GM12864 (cell line): ENCODE measurements at places on chromosomes 2 and 18.

GRCh38 chr18:7939521-7939920 lies 372.4 kb downstream of the PTPRM start:
- no peak for DNase-seq

DNA sequence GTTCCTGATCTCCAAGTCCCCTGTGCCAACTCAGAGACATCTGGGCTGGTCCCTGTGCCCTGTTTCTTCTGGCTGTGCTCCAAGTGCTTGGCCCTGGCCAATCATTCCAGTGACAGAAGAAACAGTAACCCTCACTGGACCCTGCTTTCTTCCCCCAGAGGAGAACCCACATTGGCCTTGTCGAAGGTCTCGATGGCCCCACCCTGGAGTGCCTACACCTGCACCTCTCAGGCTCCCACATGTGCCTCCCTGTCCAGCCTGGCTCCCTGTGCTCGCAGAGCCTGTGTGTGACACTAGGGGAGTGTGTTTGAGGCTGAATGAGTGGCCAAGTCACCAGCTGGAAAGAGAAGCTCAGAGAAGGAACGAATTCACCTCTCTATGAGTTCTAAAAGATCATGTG lies 5.9 kb upstream of the MAL start:
- DNase-seq: no peak

- no peak for DNase-seq
Measured at GRCh38 chr2:220981926-220982325, 590.2 kb downstream of the EPHA4 start.

GRCh38 chr2:142892715-142893114 lies 15.3 kb downstream of the KYNU start:
- peak; percentile 85 for DNase-seq

- DNase-seq: no peak
Measured at GRCh38 chr2:182887753-182888415, 21.4 kb upstream of the FRZB start.

GRCh38 chr2:191280290-191280689 lies 35.1 kb downstream of the MYO1B start:
- no peak for DNase-seq

DNA sequence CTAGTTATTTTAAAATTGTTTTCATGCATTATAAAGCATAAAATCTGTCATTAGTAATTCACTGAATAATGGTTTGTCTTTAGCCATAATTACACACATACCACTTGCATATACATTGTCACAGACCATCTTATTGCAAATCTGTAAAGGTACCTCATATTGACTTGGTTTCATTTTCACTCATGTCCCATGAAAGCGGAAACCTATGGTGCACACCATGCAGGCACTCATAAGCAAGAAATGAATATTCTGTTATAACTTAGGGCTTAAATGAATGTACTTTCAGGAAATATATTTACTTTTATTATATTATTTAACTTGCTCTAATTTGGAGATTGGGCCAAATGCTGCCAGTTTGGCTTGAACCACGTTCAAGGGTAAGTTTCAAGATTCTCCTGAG lies 29.2 kb upstream of the STK17B start:
- peak; percentile 78 for DNase-seq

DNA sequence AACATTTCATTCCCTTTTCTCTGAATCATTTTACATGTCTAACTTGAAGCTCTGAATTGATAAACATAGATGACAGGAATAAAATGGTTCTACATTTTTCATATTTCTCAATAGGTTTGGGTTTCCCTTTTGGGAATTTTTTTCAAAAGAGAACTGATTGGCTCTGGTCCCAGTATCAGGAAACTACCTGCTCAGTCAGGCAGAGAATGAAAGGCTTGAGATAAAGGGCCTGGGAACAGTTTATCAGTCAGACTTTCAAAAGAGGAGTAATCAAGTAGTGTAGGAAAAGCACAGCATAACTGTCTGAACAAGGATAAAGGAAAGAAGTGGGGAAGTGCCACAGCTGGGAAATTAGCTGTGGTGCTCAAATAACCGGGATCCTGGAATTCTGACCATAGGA lies 28.3 kb upstream of the CCL20 start:
- DNase-seq: no peak

DNA sequence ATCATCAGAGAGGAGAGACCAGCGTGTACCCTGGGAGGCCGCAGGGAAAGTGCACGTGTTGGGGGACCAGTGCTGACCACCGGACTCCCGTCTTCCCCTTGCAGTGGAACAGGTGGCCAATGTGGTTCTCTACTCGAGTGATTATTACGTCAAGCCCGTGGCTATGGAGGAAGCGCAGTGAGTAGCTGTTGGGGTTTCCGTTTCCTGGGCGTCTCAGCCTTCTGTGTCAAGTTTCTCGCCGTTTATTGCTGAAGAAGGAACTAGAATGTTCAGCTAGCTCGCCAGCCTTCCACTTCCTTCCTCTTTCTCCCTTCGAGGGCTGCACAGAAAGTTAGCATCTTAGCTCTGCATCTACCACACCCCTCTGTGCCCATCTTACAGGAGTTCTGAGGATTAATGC lies 22.8 kb upstream of the DGKD start:
- DNase-seq: peak; percentile 90

DNA sequence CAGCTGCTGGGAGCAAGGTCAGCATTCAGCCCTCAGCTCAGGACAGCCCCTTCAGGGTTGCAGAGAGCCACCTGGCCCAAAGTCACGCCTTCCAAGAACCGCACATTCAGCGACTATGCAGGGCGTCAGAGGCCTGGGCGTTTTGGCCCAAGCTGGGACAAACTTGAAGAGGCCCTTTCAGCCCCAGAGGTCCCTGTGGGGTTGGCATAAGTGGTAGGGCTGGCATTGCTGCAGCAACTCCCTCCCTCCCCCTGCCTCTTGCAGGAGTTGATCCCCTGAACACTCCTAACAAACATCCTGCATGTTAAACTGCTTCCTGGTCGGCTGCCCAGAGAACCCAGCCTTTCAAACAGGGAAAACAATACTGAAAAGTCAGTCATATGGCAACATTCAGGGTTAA lies 192.9 kb upstream of the SMAD2 start:
- no peak for DNase-seq

DNA sequence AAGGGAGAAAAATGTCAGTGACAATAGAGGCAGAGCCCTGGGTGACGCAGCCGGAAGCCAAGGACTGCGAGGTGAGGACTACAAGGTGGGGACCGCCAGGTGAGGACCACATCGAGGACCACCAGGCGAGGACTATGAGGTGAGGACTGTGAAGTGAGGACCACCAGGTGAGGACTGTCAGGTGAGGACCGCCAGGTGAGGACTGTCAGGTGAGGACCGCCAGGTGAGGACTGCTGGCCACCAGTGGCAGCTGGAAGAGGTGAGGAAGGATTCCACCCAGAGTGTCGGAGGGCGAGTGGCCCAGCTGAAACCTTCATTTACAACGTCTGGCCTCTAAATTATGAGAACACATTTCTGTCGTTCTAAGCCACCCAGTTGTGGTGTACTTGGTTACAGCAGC lies 41.6 kb downstream of the CYB5A start:
- DNase-seq: no peak

DNA sequence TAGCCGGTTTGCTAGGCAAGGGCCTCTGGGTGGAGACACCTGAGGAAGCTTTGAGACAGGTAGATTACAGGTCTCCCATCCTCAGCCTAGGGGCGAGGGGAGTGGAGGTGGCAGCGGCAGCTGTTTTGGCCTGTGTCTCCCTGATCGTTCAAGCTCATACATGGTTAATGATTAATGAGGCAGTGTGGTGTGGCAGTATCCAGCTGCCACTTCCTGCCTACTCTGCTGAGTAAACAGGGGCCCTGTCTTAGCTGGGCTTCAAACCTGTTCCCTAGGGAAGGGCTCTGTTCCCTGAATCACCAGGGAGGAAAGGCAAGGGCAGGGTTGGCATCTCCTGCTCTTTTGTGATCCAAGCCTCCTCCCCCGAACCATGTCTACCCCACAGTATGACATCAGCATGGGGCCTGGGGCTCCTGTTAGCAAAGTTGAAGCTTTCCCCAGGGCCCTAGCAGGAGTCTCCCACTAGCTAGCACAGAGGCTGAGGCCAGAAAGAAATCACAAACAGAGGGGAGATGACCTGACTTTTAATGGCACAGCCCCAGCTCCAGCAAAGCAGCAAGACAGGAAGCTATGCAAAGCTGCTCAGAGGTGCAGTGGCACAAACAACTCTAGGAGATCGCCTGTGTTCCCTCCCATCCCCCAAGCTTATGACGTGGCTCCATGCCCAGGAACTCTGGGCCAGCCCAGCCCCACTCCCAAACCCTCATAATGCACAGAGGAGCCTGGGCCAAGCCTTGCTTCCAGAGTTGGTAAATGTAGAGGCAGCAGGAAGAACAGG lies 3.7 kb upstream of the TUBA4B start:
- no peak for DNase-seq

DNA sequence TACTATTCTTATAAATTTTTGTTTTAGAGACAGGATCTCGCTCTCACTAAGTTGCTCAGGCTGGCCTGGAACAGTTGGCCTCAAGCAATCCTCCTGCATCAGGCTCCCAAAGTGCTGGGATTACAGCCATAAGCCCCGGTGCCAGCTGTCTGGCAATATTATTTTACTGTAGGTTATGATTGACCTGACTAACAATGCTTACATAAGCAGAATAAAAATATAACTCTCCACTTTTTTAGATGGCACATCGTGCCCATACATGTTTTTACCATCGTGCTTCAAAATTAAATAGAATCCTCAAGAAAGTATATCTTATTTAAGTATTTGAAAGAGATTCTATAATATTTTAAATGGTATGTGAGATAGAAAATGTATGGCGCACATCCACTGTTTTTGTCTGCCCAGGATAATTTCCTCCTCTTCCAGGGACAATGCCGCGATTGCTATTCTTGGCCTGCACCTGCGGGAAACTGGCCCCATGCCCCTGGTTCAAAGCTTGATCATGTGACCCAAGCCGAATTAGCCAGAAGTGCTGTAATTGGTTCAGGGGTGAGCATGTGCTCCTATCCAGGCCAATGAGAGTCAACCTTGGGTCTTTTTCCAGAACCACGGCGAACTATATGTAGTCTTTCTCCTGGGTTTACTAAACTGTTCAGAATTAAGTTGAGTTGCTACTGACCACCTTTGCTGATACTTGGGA lies 38.3 kb upstream of the GREB1L start:
- no peak for DNase-seq

- no peak for DNase-seq
Measured at GRCh38 chr2:176109192-176109901, 2.3 kb downstream of the HOXD11 start.

GRCh38 chr2:52794581-52794980 lies 973.0 kb upstream of the CHAC2 start:
- DNase-seq: no peak

DNA sequence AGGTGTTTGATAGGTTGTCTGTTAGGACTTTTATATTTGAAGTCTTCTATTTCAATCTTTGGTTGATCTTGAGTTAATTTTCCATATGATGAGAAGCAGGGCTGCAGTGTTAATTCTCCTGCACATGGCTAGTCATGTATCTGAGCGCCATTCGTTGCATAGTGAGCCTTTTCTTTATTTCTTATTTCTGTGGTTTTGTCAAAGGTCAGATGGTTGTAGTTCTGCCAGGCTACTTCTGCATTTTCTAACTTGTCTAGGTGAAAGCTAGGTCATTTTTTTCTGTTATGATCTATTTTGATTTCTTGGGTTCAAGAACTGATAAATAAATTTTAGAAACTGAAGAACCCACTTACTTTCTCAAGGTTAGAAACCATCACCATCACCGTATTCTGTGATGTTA lies 56.7 kb downstream of the CCDC74A start:
- DNase-seq: no peak

DNA sequence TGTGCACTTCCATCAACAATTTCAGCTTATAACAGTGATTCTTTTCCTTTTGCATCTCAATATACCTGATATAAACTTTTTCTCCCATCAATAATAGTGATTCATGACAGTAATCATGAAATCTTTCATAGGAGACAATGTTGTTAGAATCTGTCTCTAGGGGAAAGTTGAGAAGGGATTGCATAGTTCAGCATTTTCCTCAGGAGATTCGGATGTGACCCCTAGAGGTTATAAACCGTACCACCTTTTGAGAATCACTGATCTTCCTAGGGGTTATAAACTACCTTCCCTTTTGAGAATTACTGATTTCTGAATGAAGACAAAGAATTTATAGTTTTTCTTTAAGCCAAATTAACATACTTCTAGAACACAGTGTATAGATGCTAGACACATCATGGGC lies 53.0 kb upstream of the GALNT3 start:
- DNase-seq: no peak

DNA sequence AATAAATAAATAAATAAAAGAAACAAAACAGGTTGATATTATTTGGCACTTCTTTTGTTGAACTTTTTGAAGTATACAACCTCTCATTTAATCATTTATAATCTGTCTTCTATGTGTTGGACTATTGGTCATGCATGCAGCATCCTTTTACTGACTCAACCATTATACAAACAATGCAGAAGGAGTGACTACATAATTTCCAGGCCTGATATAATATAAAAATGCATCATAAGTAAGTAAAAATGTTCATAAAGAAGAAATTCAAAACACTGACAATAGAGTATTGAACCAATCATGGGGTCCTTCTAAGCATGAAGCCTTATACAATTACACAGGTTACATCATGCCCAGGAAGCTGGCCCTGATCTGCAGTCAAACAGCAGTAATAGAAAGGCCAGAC lies 141.5 kb upstream of the FN1 start:
- no peak for DNase-seq

DNA sequence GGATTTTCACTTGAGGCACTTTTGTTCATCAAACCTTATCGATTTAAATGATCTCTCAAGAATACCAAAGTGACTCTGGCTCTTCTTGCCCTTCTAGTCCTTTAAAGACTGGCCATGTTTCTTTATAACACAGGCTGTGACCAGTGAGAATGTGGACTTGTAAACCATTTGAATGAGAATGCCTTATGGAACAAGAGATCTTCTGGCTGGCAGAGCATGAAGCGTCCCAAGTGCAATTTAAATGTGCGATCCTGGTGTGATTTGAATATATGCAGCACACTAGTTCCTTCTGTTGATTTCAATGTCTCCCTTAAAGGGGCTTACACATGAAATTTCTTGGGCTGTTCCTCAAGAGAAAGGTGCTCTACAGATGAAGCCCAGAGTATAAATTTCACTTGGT lies 262.4 kb upstream of the CCDC68 start:
- DNase-seq: no peak

DNA sequence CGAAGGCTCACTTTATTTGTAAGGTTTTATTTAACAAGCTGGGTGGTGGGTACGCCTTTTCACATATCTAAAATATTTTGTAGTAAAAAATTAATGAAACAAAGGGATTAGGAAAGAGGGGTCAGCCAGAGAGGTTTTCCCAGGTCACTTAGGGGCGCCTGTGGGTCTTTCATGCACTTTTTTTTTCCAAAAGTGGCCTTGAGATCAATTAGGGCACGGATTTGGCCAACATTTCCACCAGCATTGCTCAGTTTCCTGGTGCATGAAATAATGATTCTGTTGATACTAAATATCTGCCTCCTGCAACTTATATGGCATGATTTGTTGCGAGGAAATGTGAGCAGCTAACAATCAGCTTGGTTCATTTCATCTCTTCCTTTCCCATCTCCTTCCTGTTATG lies 67.6 kb upstream of the ZCCHC2 start:
- no peak for DNase-seq

DNA sequence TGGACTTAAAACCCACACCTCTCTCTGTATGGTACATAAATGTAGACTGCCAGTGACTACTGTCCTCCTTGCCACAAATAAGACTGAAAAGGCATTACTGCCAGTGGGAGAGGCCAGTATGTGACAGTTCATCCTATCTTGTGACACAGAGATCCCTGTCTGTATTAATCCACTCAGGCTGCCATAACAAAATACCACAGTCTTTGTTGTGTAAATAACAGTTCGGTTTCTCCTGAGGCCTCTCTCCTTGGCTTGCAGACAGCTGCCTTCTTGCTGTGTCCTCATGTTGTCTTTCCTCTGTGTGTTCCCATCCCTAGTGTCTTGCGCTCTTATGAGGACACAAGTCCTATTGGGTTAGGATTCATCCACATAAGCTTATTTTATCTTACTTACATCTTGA lies 46.4 kb upstream of the IL1RL1 start:
- no peak for DNase-seq
